ENCODE measurements at places on chromosomes 16 and 17. TPM values are rescaled to one million over a fixed set of nuclear protein-coding genes. Genes with fewer than 3 reads are reported as not detected.

- no peak for DNase-seq
Measured at GRCh38 chr17:17514993-17515933, 19.1 kb upstream of the RASD1 start.

GRCh38 chr16:81837312-81837751 is 58.2 kb downstream of the PLCG2 start:
- DNase-seq = no peak

DNA sequence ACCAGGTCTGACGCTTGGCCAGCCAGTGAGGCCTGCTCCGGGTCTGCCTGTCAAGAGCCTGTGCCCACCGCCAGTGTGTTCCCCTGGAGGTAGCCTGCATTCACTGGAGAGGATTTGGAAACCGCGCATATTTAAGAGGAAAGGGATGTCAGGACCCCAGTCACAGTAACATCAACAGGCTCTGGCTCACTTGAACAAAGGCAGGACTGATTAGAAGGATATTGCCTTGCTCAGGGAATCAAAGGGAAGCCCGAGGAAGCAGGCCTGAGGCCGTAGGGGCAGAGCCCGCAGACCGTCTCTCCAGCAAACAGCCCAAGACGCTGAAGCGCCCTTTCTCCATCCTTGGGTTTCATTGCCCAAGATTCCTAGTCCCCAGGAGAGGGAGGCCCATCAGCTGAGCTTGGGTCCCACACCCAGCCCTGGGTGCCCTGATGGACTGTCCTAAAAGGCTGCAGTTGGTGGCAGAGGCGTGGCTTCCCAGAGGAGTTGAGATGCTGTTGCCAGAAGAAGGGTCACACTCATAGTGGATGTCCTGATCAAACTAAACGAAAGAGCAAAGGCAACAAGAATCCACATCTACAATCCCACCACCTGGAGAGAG is 23.2 kb downstream of the NT5M start:
- DNase-seq = no peak

DNA sequence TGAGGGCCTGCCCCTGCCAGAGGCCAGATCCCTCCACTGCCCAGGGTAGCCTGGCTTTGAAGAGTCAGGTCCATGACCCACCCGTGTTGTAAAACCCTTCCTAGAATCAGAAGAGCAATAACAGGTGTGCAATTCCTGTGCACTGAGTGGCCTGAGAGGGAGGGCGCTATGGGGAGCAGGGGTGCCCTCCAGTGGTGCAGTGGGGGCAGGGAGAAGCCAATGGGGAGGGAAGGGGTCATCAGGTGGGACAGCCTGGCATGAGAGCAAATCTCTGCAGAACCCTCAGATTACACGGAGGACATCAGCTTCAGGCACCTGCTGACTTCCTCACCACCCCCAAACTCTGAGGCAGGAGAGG is 72.9 kb upstream of the ZNF469 start:
- no peak for DNase-seq

DNA sequence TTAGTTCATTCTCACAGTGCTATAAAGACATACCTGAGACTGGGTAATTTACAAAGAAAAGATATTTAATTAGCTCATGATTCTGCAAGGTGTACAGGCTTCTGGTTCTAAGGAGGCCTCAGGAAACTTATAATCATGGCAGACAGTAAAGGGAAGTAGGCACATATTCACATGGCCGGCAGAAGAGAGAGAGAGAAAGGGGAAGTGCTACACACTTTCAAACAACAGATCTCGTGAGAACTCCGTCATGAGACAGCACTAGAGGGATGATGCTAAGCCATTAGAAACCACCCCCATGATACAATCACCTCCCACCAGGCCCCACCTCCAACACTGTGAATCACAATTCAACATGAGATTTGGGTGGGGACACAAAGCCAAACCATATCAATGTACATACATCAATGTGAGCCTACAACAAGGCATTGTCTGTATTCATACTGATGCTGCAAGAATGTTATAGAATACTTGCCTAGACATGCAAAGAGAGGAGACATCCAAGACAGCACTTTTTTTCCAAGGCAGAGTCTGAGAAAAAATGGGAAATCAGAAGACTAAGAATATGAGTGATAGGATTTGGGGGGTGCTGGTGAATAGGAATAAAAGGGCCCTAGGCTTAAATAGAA is 114.8 kb upstream of the XYLT1 start:
- DNase-seq = peak; percentile 81

DNA sequence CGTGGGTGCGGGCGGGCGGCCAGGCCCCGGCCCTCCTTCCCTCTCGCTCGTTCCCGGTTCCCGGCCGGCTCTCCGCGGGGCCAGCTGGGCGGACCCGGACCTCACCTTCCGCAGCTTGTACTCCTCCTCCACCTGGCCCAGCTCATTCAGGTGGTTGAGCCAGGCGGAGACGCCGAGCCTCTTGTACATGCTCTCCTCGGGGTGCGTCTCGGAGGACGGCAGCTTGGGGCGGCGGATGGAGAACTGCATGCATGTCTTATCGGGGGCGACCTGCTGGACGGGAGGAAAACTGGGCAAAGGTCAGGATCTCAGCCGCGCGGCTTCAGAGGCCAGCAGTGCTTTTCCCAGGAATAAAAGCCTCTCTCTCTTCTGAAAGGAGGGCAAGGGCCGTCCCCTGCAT is 85.4 kb downstream of the TBC1D16 start:
- DNase-seq = no peak

DNA sequence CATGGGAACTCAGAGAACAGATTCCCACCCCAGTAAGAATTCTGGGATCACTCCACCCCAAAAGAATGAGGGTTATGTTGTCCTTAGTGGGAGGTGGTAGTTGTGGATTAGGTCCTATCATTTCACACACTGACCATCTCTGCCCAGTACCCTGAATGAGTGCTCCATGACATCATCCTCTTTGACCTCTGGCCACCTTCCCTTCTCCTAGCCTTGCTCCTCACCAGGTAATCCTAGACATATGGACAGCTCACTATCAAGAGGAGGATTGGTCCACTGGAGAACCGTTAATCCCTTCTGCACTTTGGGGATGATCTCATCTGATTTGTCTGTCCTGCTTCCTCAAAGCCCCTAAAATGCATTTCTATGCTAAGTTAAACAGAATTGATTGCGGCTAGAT is 538.2 kb upstream of the HSBP1 start:
- no peak for DNase-seq

DNA sequence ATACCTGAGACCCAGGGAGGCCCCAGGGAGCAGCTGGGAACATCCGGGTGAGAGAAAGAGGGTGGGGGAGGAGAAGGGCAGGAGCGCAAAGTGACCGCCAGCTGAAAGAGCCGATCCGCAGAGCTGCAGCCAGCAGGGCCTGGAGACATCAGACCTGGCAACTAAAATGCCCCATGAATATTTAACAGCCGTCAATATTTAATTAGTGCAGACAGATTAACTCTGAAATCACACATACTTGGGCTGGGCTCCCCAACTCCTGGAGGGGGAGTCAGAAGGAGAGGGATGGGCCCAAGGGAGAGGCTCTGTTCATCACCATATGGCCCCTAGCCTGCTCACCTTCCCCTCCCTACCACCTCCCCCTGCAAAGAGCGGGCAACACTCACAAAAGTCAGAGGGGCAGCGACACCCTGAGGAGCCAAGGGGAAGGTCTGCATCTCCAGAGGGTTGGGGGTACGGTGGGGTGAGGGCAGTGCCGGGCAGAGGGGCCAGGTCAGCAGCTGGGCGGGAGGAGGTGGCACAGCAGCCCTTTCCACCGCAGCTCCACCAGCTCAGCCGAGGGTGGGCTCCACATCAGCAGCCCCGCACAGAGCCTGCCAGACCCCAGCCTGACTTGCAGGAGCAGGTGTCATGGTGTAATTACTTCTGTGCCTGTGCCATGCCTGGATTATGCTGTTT is 61.9 kb upstream of the CCL1 start:
- DNase-seq = no peak

DNA sequence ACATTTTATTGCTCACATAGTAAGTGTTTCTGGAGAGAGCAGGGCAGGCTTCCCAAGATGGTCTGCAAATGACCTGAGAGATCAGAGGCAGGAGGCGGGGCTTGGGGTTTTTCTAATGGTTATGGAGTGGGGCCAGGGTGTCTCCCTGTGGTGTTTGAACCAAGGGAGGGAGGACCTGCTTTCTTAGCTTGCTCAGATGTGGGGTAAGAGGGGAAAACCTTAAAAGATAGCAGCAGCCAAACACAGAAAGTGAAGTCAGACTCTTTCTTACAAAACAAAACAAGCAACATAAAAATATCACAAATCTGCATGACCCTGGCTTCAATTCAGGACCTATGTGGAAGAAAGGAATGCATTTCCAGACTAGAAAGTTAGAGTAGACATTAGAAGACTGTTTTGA is 22.9 kb upstream of the DNAJA2 start:
- DNase-seq = no peak

GRCh38 chr16:86045591-86045971 is 146.6 kb downstream of the IRF8 start:
- DNase-seq = no peak

Gene CTCF
- polyA plus RNA-seq = 22.1 TPM
